Stimulated activated CD4-positive, alpha-beta T cell treated with anti-CD3 and anti-CD28 coated beads, Interleukin-2, amount 100 ng/mL, for 24 hours (primary cell): ENCODE measurements at places on chromosomes 4 and X.

GRCh38 chrX:1249101-1249887 lies 19.3 kb upstream of the CSF2RA start:
- peak; percentile 45 for DNase-seq

DNA sequence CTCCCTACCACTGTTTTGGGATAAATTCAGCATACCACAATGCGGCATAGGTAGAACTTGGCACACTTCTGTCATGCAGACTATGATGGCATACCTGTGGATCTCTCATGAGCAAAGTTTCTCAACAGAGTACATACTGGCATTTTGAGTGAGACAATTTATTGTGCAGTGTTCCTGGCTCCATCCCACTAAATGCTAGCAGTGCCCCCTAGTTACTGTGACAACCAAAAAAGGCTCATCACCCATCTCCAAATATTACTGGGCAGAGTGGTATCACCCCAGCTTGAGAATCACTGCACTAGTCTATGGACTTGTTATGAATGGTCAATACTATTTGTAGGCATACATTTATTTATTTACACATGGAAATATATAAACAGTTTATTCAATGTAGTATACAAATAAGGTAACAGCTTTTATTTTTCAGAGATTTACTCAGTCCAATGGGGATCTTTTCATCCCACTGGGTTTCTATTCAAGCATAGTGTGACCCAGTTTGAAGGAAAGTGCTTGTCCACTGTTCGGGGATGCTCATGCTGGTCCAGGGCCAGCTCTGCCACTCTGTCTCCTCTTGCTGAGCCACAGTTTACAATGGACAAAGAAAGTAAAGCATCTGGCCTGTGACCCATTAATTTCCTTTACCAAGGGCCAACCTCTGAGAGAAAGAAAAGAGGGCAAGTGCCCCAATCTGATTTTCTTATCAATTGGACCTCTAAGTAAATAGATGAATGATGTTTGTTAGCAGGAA lies 81.0 kb upstream of the IL2 start:
- DNase-seq = no peak

DNA sequence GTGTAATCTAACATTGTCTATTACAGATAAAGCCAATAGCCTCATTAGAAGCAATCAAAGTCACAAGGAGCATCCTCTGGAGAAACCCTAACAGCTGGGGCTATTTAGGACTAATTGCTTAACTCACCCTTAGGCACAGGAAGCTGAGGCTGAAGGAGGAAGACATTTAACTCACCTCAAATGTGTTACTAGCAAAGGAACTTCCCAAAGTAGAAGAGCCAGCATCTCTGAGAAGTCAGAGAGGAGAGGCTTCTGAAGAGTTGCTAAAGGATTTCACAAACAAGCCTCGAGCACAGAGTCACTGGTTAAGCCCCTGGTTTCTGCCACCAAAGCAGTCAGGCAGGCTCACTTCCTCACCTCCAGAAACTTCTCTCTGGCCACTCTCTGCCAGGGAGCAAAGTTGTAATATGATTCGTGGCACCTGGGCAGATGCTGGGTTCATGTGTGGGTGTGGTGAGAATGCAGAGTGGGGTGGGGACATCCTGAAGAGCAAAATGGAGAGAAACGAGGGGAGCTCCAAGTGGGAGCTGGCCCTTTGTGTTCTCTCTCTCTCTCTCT lies 201.3 kb downstream of the HS6ST2 start:
- no peak for DNase-seq

GRCh38 chrX:19569121-19569805 lies 54.0 kb upstream of the MAP3K15 start:
- no peak for DNase-seq

DNA sequence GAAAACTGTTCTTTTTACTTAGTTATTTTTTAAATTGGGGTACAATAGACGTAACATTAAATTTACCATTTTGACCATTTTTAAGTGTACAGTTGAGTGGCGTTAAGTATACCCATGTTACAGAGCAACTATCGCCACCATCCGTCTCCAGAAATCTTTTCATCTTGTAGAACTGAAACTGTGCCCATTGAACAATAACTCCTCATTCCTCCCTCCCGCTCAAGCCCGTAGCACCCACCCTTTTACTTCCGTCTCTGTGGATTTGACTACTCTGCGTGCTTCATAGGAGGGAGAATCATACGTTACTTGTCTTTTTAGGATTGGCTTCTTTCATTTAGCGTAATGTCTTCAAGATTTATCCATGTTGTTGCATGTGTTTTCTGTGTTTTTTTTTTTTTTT lies 55.3 kb downstream of the TMEM131L start:
- DNase-seq = no peak

DNA sequence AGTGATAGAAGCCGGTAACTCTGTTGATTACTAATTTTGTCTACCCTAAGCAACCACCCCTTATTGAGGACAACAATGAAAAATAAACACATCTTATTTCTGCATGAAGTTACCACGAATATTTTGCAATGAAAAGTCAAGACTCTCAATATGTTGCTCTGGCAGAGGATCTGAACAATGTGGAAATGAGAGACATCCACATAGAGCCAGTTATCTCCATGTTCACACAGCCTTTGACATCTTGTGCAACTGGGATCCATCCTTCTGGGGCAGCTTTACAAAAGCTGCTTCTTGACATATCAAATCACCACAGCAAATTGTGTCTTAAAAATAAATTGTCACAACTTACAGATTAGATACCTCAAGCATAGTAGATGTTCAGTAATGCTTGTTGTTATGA lies 10.2 kb downstream of the EDNRA start:
- no peak for DNase-seq

GRCh38 chrX:19886883-19887531 lies 393 bp downstream of the SH3KBP1 start:
- DNase-seq = peak; percentile 32

DNA sequence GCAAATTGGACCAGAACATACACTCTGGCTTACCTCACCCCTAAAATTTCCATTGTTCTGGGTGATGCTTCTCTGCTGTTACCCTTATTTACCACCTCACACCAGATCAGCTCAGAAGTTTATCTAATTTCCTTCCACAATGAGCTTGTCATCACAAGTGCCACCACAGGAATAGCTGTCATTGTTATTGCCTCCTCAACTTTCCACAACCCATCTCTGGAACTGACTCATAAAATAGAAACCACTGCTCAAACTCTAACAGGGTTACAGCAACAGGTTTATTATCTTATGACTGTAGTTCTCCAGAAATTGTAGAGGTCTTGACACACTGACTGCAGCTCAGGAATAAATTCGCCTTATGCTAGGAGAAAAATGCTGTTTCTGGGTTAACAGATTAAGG lies 52.7 kb downstream of the ZNF718 start:
- DNase-seq = no peak

GRCh38 chrX:103513476-103514108 lies 5.7 kb downstream of the RAB40A start:
- DNase-seq = no peak

DNA sequence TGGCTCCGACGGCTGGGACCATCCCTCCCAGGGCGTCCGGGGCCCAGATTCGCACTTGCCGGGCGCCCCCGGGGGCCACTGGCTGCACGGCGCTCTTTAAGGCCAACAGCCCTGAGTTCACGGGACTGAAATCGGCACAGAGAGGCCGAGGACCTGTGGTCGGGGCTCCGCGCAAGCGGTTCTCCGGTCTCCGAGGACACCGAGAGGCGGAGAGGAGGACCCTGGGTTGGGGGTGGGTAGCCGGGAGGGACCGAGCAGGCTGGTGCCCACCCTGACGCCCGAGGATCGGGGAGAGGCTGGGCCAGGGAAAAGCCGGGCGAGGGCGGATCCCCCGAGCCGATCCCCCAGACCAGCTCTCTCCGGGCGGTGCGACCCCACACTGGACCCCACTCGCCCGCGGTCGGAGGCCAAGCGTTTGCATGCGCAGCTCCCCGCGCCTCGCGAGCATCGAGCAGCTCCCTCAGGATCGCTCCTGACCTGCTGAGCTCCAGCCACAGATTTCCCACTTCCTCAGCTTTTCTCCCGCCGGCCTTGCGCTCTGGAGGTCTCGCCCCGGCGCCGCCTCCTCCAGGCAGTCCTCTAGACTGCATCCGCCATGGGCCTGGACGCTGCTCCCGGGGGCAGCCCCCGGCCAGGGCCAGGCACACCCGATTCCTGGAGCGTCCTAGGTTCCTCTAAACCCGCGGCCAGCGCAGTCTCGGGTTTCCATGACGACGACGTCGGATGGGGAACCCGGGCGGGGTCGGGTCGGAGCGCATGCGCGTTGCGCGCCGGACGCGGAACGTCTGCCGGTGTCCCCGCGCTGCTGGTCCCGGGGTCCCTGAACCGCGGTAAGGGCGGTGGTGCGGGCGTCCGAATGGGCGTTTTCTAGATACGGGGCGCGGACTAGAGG lies 17.6 kb upstream of the NAT8L start:
- peak; percentile 94 for DNase-seq

GRCh38 chrX:11648705-11649519 lies 16.8 kb downstream of the ARHGAP6 start:
- DNase-seq = no peak

DNA sequence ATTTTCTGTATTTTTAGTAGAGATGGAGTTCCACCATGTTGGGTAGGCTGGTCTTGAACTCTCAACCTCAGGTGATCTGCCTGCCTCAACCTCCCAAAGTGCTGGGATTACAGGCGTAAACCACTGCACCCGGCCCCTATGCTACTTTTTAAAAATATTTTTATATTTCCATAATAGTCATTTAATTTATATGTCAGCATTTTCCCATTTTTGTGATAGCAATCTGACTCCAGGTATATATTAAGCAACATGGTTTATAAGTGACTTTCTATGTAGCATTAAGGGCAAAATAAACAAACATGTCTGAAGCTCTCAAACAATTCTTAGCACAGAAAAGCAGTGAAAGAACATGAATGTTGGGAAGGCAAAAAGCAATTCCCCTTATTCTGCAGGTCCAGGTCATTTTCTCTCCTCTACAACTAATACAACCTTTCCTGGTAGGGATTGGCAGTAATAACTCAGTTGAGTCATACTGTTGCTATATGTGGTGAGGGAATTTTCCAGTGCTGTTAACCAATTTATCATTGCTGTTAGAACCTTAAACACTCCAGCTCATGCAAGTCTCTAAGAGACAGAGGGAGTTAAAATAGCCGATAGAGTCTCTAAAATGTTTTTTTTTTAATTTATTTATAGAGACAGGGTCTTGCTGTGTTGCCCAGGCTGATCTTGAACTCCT lies 24.0 kb downstream of the SMIM14 start:
- no peak for DNase-seq

GRCh38 chr4:150045410-150045809 lies 32.8 kb upstream of the DCLK2 start:
- DNase-seq = no peak

DNA sequence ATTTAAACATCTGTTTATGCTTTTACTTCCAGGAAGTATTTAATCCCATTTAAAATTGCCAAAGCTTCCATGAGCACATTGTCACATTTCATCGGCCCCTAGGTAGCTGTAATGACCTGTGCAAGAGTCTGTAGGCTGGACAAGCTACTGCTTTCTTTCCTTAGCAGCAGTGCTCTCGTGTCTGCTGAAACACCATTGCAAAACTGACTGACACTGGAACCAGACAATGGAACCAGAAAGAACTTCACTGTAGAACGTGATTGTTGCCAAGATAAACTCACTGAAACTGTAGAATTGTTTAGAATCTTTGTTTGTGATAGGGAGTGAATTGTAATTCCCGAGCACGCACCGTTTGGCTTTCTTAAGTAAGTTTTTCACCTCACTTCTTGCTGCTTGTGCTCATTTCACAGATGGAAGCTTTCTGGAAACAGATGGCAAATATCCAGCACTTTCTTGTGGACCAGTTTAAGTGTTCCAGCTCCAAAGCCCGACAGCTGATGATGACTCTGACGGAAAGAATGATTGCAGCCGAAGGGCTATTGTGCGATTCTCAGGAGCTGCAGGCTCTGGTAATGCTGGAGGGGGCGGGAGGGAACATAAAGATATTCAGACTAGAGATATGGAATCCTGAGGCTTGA lies 36.9 kb downstream of the EVC start:
- no peak for DNase-seq

- no peak for DNase-seq
Observed at GRCh38 chrX:18938710-18939109, 45.2 kb downstream of the PHKA2 start.

GRCh38 chrX:19545651-19546050 lies 30.3 kb upstream of the MAP3K15 start:
- DNase-seq = no peak

- no peak for DNase-seq
Observed at GRCh38 chrX:122252454-122252853, 931.6 kb upstream of the GRIA3 start.

DNA sequence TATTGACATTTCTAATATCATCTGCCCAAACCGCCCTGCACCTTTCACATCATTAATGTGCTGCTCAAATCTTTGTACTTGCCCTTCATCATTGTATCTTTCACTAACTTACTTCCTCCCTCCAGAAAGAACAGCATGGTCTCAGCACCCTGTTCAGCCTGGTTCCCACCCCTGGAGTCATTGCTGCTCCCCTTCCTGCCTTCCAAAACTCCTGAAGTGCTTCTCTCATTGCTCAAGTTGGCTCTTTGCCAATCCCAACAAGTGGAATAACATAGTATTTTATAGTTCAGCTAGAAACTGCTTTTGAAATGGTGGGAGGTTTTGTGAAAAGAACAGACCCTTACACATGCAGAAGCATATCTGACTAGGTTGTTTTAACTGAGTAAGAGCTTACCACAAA lies 14.0 kb upstream of the TTC29 start:
- no peak for DNase-seq
